ENCODE measurements at places on chromosomes 7 and 10.

DNA sequence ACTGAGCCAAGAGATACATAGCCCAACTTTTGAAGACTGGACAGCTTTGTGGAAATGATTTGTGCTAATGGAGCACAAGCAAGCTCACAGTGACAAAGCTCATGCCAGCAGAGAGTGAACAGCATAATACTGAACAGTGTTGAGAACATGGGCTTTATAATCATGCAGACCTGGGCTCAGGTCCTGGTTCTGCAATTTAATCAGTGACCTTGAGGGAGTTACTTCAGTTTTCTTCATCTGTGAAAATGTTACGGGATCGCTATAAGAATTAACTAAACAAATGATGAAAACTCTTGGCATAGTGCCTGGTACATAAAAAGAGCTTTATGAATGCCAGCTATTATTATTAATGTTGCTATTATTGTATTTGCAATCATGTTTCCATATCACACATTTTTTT lies 690.5 kb upstream of the LRRN3 start:
- DNase-seq: no peak

- DNase-seq: no peak
These were observed 42.4 kb downstream of the PRPF18 start for GRCh38 chr10:13629116-13629515.

- DNase-seq: no peak
These were observed 128.0 kb downstream of the MAD1L1 start for GRCh38 chr7:2104716-2105115.

DNA sequence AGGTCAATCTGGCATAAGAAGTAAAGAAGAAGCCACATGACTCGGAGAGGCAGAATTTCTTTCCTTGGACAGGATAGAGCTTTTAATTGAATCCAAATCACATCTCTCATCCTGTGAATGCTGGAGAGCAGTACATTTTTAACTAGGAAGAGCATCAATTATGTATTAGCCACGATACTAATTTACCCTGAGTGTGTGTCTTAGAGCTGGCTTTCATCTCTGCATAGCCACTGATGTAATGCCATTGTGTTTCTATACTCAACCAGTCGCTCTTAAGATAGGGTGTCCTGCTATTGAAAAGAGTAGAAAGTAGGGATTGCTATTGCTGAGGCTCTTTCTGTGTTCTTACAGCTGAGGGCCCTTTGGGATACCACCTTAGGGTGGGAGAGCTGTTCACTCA lies 280.3 kb downstream of the AUTS2 start:
- DNase-seq: no peak

GRCh38 chr10:90308223-90308622 lies 549.6 kb downstream of the HTR7 start:
- no peak for DNase-seq

GRCh38 chr7:105219771-105220160 lies 169.0 kb downstream of the SRPK2 start:
- DNase-seq: no peak

DNA sequence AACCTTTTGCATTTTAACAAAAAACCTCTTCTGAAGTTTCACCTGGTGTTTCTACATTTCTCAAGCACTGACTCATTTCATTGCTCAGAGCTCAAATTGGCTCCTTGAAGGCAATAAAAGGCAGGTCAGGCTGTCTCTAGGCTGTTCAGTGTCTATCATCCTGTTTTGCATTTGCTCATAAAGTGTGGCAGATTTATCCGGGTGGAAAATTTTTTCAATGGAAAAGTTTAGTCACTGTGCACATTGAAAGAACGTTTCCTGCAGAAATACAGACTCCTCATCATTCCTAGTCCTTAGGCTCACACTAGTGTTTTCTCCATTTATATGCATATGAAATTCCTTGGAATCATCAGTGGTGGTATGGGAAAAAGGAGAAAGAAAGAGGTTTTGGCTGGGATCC lies 114.2 kb upstream of the DGKB start:
- DNase-seq: no peak

DNA sequence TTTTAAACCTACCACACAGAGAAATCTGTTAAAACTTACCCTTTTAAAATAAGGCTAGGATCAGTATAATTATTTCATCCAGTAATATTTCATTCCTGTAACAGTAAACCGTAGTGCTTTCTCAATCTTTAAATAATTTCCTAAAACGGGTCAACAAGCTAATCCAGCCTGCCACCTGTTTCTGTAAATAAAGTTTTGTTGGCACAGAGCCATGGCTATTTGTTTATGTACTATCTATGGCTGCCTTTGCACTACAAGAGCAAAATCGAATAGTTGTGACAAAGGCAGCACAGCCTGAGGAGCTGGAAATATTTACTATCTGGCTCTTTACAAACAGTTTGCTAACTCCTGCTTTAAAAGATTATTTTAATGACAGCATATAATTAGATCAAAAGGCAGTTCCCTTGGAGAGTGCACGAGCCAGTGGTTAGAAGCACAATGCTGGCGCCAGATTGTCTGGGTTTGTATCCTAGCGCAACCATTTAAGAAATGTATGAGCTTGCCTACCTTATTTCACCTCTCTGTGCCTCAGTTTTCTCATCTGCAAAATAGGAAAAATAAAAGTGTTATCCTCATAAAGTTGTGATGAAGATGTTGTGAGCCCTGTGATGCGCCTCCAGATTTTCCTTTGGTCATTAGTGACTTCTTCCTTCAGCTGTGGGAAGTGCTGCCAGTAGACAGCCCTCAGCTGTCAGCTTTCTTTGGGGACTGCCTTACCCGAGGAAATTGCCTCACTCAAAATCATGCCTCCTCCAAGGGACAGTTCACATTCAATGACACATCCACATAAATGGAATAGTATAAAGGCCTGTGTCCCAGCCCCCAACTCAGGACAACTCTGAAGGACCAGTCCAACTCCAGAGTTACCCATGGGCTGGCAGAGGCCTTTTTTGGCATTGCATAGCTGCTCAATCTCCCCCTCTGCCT lies 11.8 kb upstream of the MIOS start:
- no peak for DNase-seq

- no peak for DNase-seq
These were observed 169.9 kb upstream of the ASAH2 start for GRCh38 chr10:50421026-50421719.

- no peak for DNase-seq
These were observed 115.5 kb downstream of the ANKRD61 start for GRCh38 chr7:6146666-6147065.

- no peak for DNase-seq
These were observed 1.3 kb upstream of the SPOCK2 start for GRCh38 chr10:72089618-72090017.

- no peak for DNase-seq
These were observed 221.5 kb upstream of the GHITM start for GRCh38 chr10:83917537-83918506.

GRCh38 chr7:82615527-82615926 lies 171.9 kb upstream of the CACNA2D1 start:
- DNase-seq: no peak

GRCh38 chr7:91396-92175 lies 100.8 kb upstream of the FAM20C start:
- DNase-seq: no peak

GRCh38 chr7:96686305-96686704 lies 23.3 kb downstream of the SEM1 start:
- DNase-seq: no peak

DNA sequence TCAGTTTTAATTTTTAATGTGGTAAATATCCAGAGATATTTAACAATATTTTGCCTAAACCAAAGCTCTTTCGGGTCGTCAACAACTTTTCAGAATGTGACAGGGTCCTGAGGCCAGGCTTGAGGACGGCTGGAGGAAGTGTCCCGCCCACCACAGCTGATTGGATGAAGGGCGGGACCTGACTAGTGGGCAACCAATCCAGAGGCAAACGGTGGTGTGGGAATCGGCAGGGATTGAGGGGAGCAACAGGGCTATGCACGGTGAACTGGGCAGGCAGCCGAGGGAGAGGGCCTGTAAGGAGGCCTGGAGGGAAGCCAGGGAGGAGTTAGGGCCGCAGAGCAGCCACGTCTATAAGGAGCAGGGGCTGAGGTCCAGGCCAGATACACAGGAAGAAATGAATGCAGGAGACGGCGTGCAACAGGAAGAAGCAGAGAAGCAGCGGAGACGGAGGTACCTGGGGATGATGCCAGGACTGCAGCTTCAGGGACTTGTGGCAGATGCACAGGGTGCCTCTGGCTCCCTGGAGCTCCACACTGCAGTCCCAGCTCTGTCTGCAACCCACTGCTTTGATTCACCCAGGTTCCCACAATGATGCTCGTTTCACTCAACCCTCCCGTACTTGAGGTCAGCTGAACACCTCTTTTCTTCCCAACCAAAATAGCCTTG lies 46.1 kb upstream of the ZMIZ1 start:
- no peak for DNase-seq

- no peak for DNase-seq
These were observed 238.8 kb downstream of the FANK1 start for GRCh38 chr10:126135177-126135576.

DNA sequence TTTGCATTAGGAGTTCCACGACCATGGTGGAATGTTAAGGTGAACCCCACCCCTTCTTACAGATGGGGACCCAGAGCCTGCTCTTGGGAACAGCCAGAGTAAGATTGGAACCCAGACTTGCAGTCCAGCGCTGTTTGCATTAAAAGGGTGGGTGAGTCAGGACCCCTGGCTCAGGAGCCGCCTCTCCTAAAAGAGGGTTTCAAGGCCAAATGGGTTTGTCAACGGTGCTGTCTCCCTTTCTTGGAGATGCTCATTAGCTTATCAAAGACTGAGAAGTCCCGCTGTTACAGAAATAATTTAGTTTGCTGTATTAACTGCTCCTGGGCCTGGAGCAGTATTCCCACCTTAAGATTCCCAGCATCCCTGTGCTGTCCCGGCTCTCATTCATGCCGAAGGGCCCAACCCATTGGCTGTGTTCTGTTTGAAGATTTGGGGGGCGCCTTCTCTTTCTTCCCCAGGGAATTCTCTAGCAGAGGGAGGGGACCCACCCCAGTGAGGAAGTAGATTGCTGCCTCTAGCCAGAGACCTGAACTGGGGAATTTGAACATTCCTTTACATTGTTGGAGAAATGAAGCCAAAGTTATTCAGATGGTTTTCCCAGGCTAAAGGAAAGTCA lies 1.8 kb downstream of the MARVELD1 start:
- DNase-seq: no peak

DNA sequence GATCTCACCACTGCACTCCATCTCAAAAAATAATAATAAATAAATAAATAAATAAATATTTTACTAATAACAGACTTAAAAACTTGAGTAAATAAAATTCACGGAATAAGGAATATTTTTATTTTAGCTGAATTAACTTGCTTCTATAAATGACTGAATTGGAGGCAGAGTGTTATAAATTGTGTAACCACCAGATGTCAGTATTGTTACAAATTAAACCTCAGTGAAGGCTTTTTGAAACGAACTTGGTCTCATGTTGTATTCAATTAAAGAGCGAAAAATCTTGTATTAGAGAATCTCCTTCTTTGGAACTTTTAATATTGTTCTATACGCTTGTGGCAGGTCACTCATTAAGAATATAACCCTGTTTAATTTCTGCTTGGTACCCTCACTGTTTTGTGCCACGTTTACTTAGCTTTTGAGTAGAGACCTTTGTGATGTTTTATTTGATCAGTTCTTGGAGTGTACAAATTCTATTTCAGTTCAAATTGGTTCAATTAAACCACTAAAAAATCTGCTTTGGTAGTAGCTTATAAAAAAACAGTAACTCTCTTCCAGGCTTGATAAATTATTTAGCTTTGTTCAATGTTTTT lies 45.6 kb upstream of the SCIN start:
- no peak for DNase-seq

DNA sequence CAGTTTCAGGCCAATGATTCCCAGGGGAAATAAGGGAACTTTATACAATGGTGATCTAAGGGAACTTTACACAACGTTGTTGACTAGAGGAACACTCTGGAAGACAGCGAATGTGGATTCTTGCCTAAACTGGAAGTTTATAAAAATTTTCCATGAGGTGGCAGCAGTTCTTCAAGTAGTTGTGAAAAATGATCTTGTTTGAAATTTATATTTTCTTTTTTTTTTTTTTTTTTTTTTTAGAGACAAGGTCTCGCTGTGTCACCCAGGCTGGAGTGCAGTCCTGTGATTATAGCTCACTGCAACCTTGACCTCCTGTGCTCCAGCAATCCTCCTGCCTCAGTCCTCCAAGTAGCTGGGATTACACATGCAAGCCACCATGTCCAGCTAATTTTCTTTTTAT lies 32.1 kb upstream of the GTF2I start:
- DNase-seq: no peak

- DNase-seq: no peak
These were observed 22.1 kb downstream of the GNA12 start for GRCh38 chr7:2821842-2822507.

- DNase-seq: no peak
These were observed 8.3 kb downstream of the TRPV6 start for GRCh38 chr7:142876991-142877910.

- no peak for DNase-seq
These were observed 42.3 kb upstream of the FOXI2 start for GRCh38 chr10:127694580-127695193.

- DNase-seq: no peak
These were observed 201.8 kb downstream of the TCERG1L start for GRCh38 chr10:131109726-131110125.

DNA sequence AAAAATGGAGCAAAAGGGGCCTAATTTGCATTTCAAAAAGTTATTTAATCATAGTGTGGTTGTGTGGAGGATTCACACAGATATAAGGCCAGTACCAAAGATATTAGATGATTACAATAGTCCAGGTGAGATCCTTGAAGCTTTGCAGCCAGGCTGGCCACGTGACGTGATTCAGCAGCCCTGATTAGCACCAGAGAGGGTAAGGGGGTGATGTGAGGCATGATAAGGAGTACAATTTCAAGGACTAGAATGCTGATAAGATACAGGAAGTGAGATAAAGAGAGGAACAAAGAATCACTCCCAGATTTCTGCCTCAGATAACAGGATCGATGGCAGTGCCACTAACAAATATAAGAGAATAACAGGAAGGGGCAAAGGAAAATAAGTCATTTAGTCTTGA lies 108.4 kb upstream of the PALS2 start:
- no peak for DNase-seq

DNA sequence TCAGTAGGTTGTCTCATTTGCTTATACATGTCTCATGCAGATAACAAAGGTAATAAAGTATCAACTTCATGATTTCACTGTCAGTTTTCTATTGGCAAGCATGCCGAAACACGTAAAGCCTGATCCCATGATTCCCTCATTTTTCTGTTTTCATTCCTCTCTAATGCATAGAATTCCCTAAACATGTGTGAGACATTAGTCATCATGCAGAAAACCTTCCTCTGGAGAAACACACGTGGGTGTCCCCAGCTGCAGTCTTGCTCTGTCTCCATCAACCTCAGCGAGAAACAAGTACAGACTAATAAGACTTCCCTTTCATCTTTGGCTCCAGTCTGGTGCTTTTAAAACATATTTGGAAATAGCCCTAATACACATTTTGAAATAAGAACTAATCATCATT lies 432.7 kb upstream of the VSTM2A start:
- DNase-seq: no peak

Data from effector CD4-positive, alpha-beta T cell (primary cell).